ENCODE measurements at places on chromosomes 11 and 22.

- DNase-seq = no peak
These were observed 1401.9 kb downstream of the FAM181B start for GRCh38 chr11:81331611-81332235.

- no peak for DNase-seq
These were observed 17.6 kb upstream of the BDNF start for GRCh38 chr11:27717801-27718229.

- no peak for DNase-seq
These were observed 461.7 kb upstream of the CADM1 start for GRCh38 chr11:115965767-115966504.

GRCh38 chr11:57905439-57905838, 118.2 kb upstream of the OR9Q1 start:
- no peak for DNase-seq

- DNase-seq = no peak
These were observed 266.3 kb downstream of the DDX10 start for GRCh38 chr11:108931168-108931567.

DNA sequence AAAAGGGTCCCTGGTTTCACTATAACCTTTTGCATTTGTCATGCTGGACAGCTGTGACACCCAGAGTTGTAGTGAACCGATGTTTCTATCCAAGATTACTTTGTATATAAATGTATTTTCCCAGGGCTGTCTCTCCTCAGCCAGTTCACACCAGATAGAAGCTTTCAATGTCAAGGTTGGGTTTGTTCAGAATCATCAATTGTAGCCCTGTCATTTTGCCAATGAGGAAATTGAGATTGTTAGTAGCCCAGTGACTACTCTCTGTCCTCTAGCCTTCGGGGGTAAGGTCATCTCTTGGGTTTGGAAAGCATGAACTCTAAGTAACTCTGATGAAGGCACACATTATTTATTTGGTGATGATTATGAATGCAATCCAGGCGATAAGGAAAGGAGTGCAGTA, 165.6 kb downstream of the DBX1 start:
- DNase-seq = no peak
